GM23248 (cell line): ENCODE measurements at places on chromosomes 11 and 22.

DNA sequence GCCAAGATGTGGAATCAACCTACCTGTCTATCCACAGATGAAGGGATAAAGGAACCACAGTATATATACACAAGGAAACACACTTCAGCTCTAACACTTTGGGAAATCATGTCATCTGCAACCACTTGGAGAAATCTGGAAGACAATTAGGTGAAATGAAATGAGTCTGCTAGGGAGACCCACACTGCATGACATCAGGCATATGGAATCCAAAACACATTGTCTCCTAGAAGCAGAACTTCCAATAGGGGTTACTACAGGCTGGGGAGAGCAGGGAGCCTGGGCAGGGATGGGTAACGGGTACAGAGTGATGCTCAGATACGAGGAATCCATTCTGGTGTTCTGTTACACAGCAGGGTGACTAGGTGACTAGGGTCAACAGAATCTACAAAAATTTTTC, 18.3 kb downstream of the RGL4 start:
- peak; percentile 63 for DNase-seq

- DNase-seq: peak; percentile 66
Measured at GRCh38 chr22:50731811-50732624, 6.0 kb upstream of the ACR start.

DNA sequence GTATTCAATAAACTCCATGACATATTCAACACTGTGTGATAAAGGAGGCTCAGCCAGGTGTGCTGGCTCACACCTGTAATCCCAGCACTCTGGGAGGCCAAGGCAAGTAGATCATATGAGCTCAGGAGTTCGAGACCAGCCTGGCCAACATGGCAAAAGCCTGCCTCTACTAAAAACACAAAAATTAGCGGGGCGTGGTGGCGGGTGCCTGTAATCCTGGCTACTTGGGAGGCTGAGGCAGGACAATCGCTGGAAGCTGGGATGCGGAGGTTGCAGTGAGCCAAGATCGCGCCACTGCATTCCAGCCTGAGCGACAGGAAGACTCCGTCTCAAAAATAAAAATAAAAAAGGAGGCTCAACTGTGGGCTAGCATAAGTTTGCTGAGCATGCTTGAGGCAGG, 4.1 kb upstream of the SLC25A18 start:
- no peak for DNase-seq

DNA sequence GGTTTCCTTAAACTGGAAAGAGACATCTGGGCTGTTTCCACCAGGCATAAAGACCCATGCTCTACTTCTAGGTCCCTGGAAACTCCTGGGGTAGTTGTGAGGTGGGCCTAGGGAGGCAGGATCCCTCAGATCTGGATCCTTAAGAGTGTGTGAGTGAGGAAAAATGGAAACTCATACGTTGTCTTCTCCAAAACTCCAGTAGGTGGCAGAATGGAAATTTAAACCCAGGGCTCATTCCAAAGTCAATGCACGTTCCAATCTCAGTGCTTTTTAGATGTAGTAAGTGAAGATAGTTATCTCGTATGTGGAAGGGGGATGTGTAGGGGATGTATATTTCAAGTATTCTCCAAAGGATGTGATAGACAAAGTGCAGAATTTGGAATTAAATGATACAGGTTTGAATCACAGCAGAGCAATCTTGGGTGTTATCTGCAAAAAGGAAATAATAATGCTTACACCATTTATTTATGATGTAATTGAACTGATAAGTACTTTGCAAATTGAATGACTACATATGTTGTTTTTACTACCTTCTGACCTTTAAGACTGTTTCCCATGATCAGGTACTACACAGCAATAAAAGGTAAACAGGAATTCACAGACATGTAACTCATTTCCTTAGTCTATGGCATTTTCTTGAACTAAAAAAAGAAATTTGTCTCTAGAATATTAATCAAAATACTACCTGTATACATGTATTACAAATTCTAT, 13.1 kb upstream of the MMP1 start:
- DNase-seq: peak; percentile 55

- DNase-seq: no peak
Measured at GRCh38 chr22:25704701-25705100, 37.3 kb upstream of the MYO18B start.

- peak; percentile 90 for DNase-seq
Measured at GRCh38 chr22:19984201-19984753, 32.3 kb downstream of the ARVCF start.

GRCh38 chr11:118634431-118635236, 27.2 kb downstream of the PHLDB1 start:
- peak; percentile 56 for DNase-seq

DNA sequence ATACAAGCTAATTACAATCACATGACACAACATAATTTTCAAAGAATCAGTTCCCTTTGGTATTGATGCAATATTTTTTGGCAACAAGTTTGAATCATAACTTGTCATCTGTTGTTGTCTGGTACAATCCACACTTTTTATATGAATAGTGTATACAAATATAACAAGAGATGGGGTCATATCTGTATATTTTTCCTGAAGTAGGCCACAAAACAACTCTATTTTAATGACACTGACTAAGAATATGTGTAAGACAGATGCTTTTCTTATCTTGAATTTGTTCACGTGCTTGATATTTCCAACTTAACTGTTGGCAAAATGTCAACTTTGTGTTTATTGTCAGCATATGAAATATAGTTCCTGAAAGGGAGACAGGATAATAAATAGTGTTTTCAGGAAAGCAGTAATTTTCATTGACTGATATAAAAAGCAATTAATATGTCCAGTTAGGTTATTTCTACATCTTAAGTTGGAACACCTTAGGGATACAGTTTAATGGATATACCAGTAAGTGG, 27.9 kb downstream of the NOX4 start:
- DNase-seq: no peak

- no peak for DNase-seq
Measured at GRCh38 chr11:36295926-36296325, at the start of gene PRR5L. TSS of gene PRR5L (plus strand) at chr11:36296288. CDS start at chr11:36401122, 104,834 bp downstream.

- peak; percentile 38 for DNase-seq
Measured at GRCh38 chr11:114386545-114386944, 13.8 kb downstream of the C11orf71 start.

DNA sequence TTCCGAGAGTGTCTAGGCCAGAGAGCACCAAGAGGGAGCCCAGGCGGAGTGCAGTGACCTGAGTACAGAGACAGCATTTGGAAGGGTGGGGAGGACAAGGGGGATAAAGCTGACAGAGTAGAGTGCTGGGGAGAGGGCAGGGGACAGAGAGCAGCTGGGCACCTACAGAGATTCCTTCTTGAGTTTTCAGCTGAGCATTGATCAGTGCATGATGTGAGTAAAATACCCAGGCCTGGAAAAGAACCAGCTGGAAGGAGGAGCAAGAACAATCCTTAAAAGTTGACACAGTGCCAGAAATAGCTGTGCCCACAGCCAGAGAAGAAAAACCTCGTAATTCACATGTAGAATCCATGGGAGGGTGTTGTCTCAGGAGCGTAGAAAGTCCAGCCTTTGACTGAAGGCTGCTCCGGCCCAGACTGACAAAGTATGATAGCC, 33.9 kb upstream of the PANX2 start:
- DNase-seq: no peak

DNA sequence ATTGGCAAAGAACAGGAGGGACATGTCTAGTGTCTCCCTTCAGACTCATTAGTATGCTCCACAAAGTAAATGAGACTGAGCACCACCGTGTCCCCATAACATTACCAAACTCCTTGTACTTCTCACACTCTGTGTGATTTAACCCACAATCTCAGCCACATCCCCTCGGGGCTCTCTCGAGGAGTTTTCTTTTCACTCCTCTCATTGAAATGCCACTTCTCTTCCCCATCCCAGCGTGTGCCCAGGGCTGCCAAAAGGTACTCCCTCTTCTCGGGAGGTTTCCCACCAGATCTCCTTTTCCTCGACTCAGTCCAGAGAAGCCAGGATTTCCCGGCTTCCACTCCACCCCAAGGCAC, 1.1 kb downstream of the RBFOX2 start:
- DNase-seq: peak; percentile 50

- DNase-seq: peak; percentile 4
Measured at GRCh38 chr11:115222863-115223530, 281.2 kb downstream of the CADM1 start.

DNA sequence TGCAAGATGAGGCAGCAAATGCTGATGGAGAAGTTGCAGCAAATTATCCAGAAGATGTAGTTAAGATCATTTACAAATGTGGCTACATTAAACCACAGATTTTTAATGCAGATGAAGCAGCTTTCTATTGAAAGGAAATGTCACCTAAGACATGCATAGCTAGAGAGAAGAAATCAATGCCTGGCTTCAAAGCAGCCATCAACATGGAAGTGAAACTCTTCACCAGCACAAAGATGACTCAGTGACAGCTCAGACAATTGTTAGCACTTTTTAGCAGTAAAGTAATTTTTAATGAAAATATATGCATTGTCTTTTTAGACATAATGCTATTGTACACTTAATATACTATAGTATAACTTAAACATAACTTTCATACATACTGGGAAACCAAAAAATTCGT, 71.4 kb downstream of the FANCF start:
- DNase-seq: no peak

- no peak for DNase-seq
Measured at GRCh38 chr11:44235765-44236201, 74.2 kb downstream of the ALX4 start.

GRCh38 chr11:111384494-111384893, 5.4 kb upstream of the POU2AF1 start:
- peak; percentile 34 for DNase-seq
